ENCODE measurements at places on chromosomes 3 and 15.

DNA sequence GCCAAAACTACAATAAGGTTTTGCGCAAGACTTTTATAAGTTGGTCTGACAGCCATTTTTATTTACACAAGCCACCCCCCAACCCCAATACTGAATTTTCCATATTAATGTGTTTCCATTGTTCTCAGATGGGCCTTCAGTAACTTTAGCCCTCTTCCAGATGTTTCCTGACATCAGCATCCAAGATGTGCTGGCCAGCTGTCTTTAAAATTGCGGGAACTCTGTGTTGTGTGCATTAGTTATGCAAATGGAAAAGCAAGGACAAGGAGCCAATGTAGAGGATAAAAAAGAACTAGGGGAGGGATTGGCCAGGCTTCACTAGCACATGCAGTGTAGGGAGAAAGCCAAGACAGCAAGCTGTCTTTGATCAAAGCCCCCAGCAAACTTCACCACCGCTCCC, 45.4 kb downstream of the COMMD2 start:
- DNase-seq: no peak

GRCh38 chr3:3825035-3825434, 25.8 kb downstream of the LRRN1 start:
- no peak for DNase-seq

DNA sequence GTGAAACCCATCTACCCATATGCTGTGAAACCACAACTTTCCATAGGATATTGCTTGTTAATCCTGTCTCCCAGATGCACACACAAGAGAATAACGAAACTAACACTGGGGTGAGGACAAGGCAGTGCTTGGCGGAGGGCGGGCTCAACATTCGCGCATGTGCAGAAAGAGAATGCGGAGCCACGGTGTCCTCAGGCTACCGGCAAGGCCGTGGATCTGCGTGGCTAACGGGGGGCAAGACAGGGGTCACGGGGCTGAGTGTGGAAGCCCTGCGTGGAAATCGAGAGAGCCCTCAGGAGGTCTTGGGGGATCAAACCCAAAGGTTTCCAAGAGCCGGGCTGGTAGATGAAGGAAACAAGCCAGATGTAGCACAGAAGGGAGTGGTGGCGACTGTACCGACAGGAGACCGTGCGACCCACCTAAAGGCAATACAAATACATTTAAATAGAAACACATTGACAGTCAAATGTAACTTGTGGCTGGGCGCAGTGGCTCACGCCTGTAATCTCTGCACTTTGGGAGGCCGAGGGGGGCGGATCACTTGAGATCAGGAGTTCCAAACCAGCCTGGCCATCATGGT, 48.5 kb upstream of the TRA2B start:
- DNase-seq: no peak

- no peak for DNase-seq
These were observed 8.3 kb upstream of the VILL start for GRCh38 chr3:37982331-37982730.

- no peak for DNase-seq
These were observed 10.5 kb upstream of the CCK start for GRCh38 chr3:42276141-42277132.

GRCh38 chr15:65806397-65806796, 14.3 kb upstream of the DENND4A start:
- DNase-seq: no peak

- no peak for DNase-seq
These were observed 48.2 kb upstream of the CFAP161 start for GRCh38 chr15:81085898-81086297.

GRCh38 chr3:69216981-69217380, 94.6 kb upstream of the LMOD3 start:
- DNase-seq: no peak

- no peak for DNase-seq
These were observed 80.4 kb downstream of the PLOD2 start for GRCh38 chr3:146080578-146080977.

DNA sequence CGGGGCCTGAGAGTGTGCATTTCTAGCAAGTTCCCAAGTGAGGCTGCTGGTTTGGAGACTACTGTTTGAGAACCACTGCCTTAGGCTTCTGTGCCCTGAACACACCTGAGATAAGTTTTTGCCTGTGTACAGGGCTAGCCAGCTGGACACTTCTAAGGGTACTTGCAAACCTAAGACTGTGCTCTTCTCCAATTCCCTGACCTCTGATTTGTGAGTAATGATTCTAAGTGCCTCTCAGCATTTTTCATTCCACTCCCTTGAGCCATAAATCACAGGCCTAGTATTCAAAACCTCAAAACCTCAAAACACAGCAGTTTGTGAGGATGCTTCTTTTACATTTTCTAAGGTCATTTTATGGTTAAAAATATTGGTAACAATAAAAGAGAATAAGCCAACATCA, 148.4 kb downstream of the CHST2 start:
- no peak for DNase-seq

DNA sequence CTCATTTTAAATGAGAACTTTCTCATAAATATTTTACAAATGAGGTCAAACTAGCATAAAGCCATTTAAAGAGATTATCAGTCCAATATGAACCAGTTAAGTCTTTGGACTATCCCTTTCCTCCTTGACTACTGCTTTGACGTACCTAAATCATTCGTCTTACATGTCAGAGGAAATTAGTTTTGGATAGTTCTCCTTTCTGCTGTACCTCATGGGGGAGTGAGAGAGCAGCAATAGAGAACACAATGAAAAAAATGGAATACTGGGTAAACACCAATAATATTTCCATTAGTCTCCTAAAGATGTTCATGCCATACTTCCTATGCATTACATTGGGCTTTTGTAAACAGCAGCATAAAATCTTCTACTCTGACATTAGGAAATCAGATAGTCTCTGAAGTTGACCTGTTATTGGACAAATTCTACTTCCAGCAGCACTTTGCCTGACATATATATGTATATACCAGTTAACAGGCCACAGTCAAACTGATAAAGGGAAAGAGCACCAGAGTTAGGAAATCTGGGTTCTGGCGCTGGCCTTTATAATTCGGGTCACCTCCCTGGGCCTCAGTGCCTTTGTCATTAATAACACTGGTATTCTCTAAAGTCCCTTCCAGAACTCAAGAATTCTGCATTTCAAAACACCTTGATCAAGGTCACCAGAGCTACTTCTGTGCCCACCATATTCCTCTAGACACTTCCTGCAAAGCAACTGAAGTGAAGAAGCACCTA, 26.8 kb downstream of the TIMMDC1 start:
- DNase-seq: no peak

- DNase-seq: no peak
These were observed 18.2 kb upstream of the COL8A1 start for GRCh38 chr3:99620077-99620767.

GRCh38 chr15:52438047-52438446, 90.6 kb downstream of the MYO5A start:
- DNase-seq: no peak

DNA sequence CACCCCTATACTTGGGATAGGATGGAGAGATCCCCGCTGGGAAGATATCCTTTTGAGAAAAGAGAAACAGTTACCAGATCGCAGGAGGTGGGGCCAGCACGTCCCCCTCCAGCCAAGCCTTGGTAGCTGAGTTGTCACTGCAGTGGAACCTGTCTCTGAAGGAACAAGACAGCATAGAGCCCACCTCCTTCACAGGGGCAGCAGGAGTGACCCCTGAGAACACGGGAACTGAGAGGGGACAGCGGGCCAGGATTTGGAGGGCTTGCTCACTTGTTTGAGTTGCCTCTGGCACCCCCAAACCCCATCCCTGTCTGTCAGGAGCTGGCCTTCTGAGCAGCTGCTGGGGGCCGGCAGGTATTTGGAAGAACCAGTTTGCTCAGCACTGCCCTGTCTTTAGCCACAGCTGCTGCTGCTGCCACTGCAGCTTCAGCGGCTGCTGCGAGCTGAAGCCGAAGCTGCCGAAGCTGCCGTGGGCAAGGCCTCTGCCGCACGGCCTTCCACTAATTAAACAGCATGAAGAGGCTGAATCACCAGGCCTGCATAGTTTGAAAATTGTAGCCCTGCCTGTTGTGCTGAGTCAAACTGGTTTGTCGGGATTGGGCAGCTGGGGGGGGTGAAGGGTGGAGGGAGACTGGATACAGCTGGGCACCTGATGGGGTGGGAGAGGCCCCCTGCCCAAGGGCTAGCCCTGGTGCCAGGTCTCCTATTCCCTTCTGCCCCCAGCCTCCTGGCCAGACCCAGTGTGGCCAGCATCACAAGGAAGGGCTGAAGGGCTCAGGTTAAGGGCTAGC, 4.0 kb downstream of the EPHB3 start:
- DNase-seq: no peak

GRCh38 chr15:58748852-58749531, 515 bp downstream of the ADAM10 start:
- peak; percentile 33 for DNase-seq

GRCh38 chr15:56031836-56032235, 38.4 kb upstream of the NEDD4 start:
- DNase-seq: no peak

GRCh38 chr15:101813803-101814534, 2.0 kb downstream of the OR4F15 start:
- no peak for DNase-seq

GRCh38 chr3:170232266-170232665, 10.0 kb downstream of the PRKCI start:
- DNase-seq: no peak

DNA sequence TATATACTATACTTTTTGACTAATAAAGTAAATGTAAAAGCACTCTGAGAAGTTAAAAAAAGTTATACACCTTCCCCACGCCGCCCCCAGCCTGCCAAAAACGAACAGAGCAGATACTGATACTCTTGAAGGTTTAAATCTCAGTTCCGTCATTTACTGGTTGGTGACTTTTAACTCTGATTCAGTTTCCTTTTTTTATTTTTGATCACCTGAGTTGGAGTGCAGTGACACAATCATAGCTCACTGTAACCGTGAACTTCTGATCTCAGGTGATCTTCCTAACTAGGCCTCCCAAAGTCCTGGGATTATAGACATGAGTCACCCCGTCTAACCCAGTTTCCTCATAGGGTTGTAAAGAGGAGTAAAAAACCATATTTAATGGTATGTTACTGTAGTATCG, 3.3 kb upstream of the TIPIN start:
- no peak for DNase-seq

DNA sequence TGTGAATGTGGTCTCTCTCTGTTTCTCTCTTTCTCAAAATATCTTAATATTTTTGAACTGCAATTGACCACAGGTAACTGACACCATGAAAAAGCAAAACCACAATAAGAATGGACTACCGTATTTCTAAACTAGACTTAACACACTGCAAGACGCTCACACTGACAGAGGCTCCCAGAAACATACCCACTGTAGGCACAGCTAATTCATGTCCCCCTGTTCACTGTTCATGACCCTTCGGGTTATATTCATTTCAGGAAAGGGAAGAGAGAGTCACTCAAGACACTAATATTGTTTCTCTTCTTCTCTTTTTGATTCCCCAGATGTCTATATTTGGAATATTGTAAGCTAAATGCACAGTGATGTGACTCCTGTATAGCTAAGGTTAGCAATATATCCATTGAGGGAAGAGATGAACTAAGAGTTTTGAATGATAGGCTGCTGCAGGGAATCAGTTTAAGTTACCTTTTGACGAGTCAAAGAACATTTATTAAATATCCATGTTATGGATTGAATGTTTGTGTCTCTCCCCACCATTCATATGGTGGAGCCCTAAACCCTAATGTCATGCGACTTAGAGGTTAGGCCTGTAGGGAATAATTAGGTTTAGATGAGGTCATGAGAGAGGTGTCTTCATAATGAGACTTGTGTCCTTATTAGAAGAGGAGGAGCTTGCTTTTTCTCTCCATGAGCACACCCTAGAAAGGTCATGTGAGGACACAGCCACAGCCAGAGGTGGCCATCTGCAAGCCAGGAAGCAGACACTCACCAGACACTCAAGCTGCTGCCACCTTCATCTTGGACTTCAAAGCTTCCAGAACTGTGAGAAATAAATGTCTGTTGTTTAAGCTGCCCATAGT, 216.6 kb upstream of the GRM7 start:
- DNase-seq: no peak

DNA sequence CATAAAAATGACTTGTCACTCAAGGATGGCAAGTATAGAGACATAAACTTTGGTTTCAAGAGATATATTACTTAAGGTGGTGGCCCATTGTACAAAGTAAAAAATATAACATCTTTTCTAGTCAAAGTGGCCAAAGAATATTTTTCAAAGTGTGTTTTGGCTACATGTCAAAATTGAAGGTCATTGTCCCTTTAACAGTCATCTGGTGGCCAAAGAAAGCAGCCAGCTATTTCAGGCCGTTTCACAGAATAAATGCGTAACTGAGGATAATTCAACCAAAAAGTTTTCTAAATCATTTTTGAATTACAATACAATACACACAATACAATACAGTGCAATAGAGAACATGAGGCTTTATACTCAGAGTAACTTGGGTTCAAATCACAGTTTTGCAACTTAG, 4.2 kb upstream of the CDIN1 start:
- no peak for DNase-seq

DNA sequence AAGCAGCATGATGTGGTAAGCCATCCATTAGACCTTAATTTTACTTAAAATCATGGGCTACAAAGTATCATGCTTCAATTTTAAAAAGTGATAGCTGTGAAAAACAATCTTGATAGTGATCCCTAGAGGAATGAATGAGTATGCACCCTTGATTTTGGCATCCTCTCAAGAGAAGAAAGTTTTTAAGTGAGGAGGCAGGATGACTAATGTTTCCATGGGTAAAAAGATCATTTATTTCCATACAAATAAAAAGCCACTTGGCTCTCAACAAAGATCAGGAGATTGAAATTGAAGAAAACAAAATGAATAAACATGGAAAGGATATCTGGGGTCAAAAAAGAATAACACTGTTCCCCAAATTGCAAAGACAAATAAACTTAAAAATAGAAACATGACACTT, 305.4 kb downstream of the MEX3B start:
- no peak for DNase-seq

- no peak for DNase-seq
These were observed 35.3 kb downstream of the CEP152 start for GRCh38 chr15:48775546-48775945.

DNA sequence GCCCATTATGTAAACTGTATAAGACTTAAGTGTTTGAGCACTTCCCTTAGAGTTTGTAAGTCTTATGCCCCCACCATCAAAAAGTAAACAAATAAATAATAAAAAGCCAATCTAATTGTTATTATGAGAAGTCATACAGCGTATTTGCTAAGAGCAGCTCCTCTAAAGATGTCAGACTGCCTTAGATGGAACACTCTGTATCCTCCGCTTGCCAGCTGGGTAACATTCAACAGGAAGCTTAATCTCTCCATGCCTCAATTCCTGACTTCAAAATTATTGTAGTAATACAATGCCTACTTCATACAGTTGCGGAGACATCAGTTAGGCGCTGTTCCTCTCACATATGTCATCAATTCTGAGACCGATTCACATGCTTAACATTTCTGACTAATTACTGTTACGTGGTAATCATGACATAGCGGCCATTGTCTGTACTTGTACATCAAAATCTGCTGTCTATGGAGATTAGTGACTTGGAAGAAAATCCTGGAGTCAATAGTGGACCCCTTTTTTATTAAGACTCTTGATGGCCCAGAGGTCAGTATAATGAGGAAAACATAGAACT, 417.7 kb downstream of the LPP start:
- DNase-seq: no peak

GRCh38 chr15:71115567-71116351, 488 bp downstream of the THSD4 start:
- DNase-seq: no peak

- no peak for DNase-seq
These were observed 232.6 kb upstream of the LRTM1 start for GRCh38 chr3:55160241-55160983.

- DNase-seq: peak; percentile 78
These were observed 16.2 kb upstream of the VILL start for GRCh38 chr3:37974121-37975083.

GRCh38 chr3:52839268-52839575, 4.4 kb upstream of the MUSTN1 start:
- DNase-seq: no peak
